ENCODE measurements at places on chromosomes 12 and 14.

DNA sequence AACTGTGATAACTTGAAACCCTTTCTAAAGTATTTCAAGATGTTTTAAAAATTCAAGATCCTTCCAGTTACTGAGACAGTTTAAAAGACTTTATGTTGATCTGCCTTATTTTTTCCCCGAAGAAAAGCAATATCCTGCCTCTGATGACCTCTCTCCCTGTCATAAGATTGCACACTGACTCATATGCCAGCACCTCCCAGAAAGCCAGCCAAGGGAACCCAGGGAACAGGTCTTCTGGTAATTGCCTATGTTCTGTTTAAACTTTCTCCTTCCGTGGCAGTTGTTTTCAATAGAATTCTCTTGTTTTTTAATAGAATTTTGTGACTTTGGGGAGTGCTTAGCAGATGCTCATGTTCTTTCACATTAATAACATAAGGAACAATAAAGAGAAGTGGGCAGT is 300.2 kb upstream of the PRKD1 start:
- DNase-seq = no peak

DNA sequence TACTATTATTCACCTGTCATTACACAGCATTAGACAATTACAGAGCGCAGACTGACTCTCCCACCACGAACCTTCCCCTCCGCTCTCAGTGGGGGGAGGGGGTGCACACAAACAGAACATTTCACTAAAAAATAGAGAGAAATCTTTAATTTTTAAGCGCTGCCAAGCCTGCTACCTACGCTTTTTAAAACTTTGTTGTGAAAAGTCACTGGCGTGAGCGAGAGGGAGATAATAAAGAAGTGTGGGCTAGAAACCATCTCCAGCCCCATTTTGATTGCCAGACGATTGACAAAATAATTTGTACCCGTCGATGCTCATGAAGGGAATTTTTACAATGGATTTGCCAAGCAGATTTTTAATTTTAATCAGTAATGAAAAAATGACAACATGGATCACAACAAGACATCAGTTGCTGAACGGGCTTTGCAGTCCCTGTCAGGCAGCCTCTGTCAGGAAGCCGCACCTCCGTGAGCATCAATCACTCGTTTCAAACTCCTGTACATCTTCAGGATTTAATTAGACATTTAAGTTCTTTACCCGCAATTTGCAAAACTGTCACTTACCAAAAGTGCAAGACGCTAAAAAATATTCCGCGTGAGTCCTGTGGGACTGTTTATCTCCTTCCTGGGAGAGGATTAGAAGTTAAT is 209.1 kb downstream of the BCL11B start:
- no peak for DNase-seq

DNA sequence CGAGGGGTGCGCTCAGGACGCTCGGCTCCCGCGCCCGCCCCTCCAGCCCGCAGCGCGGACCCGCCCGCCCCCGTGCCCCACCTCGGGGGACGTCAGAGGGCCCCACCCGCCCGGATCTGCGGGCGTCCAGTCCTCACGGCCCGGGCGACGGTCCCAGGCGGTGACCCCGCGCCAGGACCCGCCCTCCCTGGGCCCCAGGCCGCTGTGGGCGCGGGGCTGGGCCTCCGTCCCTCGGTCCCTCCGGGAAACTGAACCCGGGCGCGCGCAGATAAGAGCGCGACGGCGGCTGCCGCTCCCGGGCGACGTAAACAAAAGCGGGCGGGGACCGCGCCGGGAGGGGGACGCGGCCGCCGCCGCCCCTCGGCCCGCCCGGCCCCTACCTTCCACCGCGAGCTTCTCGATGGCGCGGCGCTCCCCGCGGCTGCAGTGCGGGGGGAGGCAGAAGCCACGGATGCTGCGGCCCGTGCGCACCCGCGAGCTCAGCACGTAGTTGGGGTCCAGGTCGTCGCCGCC is 1.1 kb downstream of the CKB start:
- no peak for DNase-seq

- no peak for DNase-seq
Measured at GRCh38 chr14:101500681-101501080, 60.6 kb upstream of the DIO3 start.

- no peak for DNase-seq
Measured at GRCh38 chr12:119340578-119340977, 6.0 kb downstream of the CCDC60 start.

- no peak for DNase-seq
Measured at GRCh38 chr14:60512126-60512525, 3.2 kb downstream of the SIX6 start.

GRCh38 chr14:38544776-38545175 is 288.9 kb upstream of the CLEC14A start:
- no peak for DNase-seq

DNA sequence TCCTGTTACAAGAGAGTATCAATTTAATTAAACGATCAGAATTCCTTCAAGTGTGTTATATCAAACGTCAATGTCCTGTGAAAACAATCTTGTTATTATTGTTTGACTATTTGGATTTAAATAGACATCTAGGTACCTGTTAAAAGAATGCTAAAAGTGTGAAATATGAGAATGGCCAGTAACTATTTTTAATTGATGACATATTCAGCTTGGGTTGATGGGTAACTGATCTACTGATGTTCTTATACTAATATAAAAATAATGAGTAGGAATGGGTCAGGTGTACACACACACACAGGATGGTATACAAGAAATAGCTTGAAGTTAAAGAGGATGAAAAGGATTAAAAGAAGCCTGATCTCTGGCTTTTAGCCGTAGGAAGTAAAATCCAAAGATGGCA is 146.0 kb downstream of the SLC38A4 start:
- no peak for DNase-seq

DNA sequence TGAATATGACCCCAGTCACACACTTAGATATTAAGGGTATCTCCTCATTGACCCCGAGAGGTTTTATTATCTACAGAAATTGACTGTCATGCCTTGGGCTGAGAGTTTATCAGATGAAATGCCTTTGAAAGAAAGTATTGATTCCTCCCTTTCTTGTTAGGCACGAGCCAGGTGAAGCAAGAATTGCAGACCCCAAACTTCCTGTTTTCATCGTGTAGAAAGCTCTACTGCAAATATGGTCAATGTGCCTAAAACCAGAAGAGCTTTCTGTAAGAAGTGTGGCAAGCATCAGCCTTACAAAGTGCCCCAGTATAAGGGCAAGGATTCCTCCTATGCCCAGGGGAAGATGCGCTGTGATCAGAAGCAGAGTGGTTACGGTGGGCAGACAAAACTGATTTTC is 143.9 kb upstream of the FUT8 start:
- DNase-seq = no peak

GRCh38 chr14:91885113-91885712 is 17.9 kb upstream of the TC2N start:
- no peak for DNase-seq

- DNase-seq = no peak
Measured at GRCh38 chr12:84805474-84805858, 107.1 kb downstream of the SLC6A15 start.

DNA sequence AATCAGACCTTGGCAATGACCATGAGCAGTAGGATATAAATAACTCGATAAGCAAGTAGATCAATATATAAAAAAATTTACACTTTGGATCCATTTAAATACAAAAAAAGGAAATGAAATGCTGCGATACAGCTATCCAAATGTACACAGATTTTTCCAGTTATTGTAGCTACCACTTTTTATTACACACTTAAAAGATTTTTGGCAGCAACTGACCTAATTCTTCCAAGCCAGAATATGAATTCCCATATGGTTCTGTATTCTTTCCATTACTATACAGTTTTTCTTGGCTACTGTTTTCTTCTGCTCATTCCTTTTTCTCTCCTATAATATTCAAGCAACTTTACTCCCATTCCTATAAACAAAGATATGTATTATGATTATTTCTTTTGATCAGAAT is 52.2 kb downstream of the TMTC1 start:
- DNase-seq = no peak
